Lung (tissue), 17 donors: ENCODE measurements at places on chromosomes 12 and 14. TPM values are rescaled to one million over a fixed set of nuclear protein-coding genes. Genes with fewer than 3 reads are reported as not detected.

DNA sequence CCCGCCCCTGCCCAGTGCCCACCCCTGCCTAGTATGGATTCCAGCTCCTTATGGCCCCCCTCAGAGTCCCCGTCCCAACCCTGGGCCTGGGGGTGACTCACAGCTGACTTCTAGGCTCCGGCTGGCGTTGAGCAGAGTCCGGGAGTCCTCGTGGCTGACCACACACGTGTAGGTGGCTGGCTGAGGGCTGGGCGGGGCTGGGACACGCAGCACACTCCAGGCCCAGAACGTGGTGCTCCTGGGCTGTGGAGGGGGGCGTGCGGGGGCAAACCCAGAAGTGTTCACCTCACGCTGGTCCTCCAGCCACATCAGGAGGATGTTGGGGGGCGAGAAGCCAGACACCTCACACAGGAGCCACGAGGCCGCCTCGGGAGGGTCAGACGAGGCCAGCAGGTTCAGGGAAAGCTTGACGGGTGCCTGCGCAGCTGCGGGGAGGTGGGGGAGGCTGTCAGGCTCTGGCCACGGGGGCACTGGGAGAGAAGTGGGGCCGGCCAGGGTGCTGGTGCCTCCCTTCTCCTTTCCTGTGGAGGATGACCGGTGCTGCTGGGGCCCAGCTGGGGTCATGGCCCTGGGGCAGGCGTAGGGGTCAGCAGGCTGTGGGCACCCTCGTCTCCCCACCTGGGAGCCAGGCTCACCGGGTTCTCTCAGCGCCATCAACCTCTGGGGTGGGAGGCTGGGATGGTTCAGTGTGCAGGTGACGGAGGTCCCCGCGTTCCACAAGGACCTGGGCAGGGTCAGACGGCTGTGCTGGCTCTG, 314.1 kb downstream of the TMEM121 start:
- no peak for DNase-seq
- H3K36me3 ChIP-seq, result no peaks in the 10 kb centered on the region
- no peaks in the 10 kb centered on the region for H3K27me3 ChIP-seq
- no peak overlapping the region for H3K4me3 ChIP-seq
- no peak overlapping the region for H3K27ac ChIP-seq

GRCh38 chr12:120620624-120621023, 19.8 kb upstream of the CABP1 start:
- H3K27me3 ChIP-seq, result no peaks in the 10 kb centered on the region
- H3K4me3 ChIP-seq, result no peak overlapping the region
- H3K27ac ChIP-seq, result no peak overlapping the region
- H3K4me1 ChIP-seq, result no peaks in the 10 kb centered on the region
- DNase-seq, result no peak

DNA sequence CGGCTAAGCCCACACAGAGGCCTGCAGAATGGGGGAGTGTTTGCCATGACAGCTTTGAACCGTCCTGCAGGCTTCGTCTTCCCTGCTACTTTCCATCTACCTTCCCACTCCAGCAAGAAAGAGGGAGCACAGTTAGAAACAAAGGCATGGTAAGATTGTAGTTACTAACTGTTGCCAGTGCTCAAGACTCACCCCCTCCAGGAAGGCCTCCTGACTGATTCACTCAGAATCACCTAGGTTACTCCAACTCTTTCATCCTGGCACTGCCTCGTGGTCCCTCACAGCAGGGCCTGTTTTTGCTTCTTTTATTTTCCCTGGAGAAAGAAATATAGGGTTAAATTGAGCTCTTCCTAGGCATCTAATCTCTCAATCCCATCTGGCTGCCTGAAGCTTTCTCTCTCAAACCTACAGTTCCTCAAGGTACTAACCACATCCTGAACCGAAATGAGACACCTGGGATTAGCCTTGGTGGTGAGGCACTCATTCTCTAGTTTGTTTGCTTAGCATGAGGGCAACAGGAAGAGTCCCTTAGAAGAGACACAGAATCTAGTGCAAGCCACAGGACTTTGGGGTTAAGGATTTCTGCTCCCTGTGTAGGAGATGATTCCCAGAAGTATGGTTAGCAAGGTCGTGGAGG, 7.8 kb downstream of the GALNT6 start:
- no peak overlapping the region for H3K4me3 ChIP-seq
- H3K27ac ChIP-seq, result no peak overlapping the region
- no peaks in the 10 kb centered on the region for H3K4me1 ChIP-seq
- no peaks in the 10 kb centered on the region for H3K27me3 ChIP-seq

GRCh38 chr14:89239023-89239422, 178.0 kb downstream of the FOXN3 start:
- no peaks in the 10 kb centered on the region for H3K36me3 ChIP-seq
- H3K27ac ChIP-seq, result no peak overlapping the region
- H3K27me3 ChIP-seq, result no peaks in the 10 kb centered on the region

SERPINA10 gene
- polyA plus RNA-seq, result not detected

EPYC gene
- polyA plus RNA-seq, result not detected
